ENCODE measurements at places on chromosomes 12 and 14.

DNA sequence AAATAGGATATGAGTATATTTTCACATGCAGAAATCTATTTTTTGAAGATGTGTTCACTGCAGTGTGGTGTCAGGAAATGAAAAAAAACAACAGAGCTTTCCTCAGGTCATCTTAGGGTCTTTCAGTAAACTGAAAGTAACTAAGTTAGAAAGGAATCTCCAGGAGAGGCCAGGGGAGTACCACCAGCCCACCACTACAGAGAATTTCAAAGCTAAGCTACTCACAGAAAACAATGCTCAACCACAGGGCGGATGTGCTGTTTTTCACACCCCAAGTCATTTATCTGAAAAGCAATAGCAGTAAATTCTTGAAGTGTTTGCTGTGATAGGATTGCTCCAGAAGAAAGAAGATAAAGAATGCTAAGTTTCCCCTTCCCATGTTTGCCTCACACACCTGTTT, 79.0 kb downstream of the IFNG start:
- no peak for DNase-seq

DNA sequence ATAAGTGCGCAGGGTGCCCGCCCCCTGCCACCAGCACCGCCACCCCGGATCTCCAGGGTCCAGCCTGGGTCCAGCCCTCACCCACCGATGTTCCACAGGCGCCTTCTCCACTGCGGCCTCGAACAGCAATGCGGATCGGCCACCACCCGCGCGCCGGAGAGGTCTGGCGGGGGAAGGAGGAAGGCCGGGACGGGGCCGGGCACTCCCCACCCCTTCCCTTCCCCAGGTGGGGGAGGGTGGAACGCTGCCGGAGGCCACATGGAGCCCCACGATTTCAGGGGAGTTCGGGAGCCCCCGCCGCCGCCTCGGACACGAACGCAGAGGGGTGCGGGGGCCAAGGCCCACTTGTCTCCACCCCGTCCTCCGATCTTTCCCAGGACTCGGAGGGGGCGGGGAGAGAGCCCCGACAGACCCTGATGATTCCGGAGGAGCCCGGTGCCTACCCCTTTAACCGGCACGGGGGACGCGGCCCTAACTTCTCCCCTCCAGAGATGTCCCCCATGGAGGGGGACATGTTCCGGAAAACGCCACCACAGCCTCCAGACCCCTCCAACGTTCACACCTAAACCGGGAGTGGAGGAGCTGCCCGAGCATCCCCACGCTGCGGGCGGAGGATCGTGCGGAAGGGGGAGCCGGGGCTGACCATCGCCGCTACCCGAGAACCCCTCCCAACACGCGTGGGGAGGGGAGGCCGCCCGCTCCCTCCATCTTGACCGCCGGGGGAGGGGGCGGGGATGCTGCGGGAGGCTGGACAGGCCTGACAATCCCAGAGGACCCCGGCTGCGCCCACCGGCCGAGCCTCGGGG, 1.1 kb downstream of the ATXN2 start:
- DNase-seq, result peak; percentile 50

- no peak for DNase-seq
Measured at GRCh38 chr12:53169644-53170043, 10.9 kb upstream of the ZNF740 start.

GRCh38 chr14:74085047-74085637, 386 bp downstream of the LIN52 start:
- peak; percentile 9 for DNase-seq

- no peak for DNase-seq
Measured at GRCh38 chr12:107762874-107763273, 1.9 kb upstream of the PRDM4 start.

- no peak for DNase-seq
Measured at GRCh38 chr14:66955159-66955558, 234.1 kb upstream of the GARIN2 start.

GRCh38 chr12:92912672-92913071, 16.4 kb downstream of the EEA1 start:
- no peak for DNase-seq

DNA sequence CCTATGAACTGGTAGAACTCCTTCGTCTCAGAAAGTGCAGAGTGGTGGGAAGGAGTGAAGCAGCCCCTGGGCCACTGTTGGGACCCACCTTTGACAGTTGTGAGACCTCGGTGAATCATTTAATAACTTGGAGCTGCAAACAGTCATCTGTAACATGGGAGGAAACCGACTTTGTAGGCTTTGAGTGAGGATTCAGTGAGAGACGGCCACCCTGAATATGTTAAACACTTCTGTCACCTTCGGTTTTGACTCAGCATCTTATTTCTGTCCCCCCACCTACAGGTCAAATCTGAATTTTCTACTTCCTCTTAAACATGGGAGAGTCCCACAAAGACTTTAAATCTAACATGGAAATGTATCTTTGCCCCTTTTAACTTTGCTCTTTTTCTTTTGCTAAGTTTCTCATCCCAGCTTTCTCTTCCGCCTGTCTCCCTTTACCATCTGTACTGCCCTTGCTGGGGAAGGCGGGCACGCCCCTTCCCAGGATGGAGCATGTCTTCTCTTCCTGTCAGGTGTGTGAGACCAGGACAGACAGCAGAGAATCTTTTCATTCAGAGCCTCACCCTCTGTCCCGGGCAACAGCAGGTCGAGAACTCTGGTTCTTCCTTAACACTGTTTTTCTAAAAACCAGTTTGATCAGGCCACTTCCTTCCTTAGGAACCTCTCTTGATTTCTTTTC, 37.1 kb downstream of the ZC3H14 start:
- DNase-seq, result no peak

DNA sequence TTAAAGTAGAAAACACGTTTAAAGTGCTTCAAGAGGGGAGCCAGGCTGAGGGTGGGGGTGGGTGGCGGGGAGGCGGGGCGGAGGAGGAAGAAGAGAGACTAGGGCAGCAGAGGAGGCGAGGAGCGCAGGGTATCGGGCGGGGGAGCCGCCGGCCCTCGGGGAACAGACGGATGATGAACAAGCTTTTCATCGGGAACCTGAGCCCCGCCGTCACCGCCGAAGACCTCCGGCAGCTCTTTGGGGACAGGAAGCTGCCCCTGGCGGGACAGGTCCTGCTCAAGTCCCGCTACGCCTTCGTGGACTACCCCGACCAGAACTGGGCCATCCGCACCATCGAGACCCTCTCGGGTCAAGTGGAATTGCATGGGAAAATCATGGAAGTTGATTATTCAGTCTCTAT, 39.2 kb downstream of the ZCRB1 start:
- no peak for DNase-seq

- no peak for DNase-seq
Measured at GRCh38 chr12:17137396-17137795, 531.4 kb upstream of the LMO3 start.

DNA sequence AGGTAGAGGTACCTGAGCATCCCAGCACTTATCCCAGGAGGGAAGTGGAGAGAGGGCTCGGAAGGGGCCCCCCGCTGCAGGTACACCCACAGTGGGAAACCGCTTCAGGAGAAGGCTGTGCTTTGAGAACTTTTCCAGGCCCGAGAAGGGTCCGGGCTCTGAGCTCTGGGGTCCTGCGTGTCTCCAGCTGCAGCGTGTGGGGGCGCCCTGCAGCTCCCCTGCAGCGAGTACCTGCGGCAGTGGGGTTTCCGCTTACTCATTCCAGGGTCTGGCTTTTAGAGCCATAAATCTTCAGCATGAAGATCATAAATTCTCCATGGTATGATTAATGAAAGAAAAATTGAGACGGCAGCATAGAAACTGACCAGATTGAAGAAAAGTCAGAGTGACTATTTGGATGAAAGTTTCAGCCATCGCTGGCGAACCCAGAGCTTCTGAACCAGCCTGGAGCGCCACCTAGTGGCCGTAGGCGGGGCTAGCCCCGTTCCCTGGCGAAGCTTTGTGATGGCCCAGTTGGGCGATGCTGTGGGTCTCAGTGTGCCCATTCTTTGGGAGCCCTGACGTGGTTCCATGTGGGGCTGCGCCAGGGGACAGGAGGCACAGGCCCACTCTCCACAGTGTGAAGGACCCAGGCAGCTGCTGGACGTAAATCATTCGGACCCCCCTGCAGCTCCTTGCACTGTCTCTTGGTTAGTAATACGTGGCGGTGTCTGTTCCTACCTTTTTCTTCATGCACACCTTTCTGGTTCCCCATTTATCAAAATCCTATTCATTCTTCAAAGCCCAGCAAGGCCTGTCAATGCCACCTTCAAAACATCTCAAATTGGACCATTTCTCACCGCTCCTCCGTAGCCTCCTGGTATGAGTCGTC, 198.2 kb downstream of the TSPAN9 start:
- peak; percentile 62 for DNase-seq

GRCh38 chr14:80110721-80111120, 100.6 kb downstream of the DIO2 start:
- no peak for DNase-seq
